Right ventricle myocardium inferior (tissue), 1 donor: ENCODE measurements at places on chromosomes 6 and 20.

GRCh38 chr6:15458021-15458459, 204.8 kb downstream of the DTNBP1 start:
- no peak for DNase-seq

- DNase-seq, result no peak
These were observed 326.2 kb upstream of the PRDM1 start for GRCh38 chr6:105759946-105760345.

- DNase-seq, result no peak
These were observed 44.6 kb upstream of the CD93 start for GRCh38 chr20:23130622-23131140.

GRCh38 chr6:43695215-43695966, 7.8 kb upstream of the MRPS18A start:
- DNase-seq, result no peak

- DNase-seq, result no peak
These were observed 15.4 kb downstream of the ENPP3 start for GRCh38 chr6:131652472-131652871.
